ENCODE measurements at places on chromosomes 7 and 10.

DNA sequence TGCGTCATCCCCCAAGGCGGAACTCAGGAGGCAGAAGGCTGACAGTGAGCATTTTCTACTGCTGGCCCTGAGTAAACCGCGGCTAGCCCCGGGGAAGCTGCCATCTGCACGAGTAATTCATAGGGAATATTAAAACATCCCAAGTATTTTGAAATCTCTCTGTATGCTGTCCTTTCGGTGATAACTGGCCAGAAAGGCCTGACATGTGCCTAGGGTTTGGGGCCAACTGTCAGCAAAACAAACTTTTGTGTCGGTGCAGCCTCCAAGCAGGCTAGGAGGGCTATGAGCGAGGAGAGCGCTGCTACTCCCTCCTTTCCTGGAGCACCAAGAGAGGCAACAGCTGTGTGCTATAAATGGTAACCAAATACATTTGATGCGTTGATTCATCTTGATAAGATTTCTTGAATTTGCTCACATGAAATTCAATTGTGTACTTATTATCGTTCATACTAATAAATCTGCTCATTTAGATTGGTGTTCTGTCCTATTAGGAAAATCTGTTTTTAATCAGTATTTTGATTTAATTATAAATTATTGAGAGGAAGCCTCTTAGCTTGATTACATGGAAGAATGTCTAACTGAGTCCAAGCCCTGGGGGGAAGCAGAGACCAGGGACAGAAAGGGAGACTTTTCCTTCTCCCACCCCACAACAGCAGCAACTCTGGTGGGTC lies 124.4 kb upstream of the NPS start:
- DNase-seq: no peak

DNA sequence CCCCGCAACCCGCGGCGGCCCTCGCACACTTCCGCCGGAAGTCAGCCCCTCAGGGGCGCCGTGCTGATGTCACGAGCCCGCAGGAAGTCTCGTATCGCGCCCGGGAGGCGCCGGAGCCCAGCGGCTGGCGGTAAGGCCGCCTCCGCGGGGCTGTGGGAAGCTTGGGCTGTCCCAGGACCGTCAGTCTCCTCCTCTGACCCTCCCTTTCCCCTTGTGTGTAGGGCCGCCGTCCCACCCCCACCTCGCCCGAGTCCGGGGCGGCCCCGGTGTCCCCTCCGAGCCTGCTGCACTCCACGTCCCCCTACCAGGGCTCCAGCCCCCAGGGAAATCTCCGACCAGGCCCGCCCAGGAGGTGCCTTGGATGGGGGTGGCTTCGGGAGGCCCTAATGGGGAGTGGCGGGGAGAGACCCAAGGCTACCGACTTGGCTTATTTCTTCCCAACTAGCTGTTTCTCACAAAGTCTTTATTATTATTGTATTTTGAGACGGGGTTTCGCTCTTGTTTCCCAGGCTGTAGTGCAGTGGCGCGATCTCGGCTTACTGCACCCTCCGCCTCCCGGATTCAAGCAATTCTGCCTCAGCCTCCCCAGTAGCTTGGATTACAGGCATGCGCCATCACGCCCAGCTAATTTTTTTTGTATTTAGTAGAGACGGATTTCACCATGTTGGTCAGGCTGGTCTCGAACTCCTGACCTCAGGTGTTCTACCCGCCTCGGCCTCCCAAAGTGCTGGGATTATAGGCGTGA lies at the start of gene ZDHHC4:
Gene ZDHHC4 (plus strand): TSS at position 86 of the 745 bp plus-strand sequence. CDS start 3,108 bp downstream, outside the sequence.
- DNase-seq: peak; percentile 82

DNA sequence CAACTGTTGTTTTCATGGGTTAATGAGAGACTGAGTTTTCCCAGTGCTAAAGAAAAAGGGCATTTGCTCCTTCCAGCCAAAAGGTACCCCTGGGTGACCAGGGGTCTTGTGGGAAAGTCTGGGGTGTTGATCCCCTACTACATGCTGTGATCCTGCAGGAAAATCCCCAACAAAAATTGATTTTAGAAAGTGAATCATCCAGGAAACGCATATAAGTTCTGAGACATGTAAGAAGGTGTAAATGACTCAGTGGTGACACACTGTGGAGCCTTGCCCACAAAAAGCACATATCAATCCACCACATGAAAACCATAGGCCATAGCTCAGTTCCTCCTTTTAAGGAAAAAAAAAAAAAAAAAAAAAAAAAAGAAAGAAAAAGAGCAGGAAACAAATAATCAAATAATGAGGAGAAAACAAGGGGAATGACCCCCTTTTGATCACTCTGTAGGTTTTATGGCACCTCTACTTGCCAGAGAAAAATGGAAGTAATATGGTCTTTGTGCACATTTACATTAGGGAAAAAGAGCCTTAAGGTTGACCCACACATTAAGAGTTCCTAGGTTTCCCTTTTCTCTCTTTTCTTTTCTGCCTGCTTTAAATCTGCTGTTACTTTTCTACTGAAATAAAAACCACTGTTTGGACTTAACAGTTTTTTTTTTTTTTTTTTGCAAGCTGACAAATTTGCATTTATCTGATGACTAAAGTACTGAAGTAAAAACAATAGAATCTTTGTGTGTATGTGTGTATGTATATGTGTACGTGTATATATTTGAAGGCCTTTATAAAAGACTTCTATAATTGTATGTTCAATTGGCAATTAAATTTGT lies 386.0 kb downstream of the KIF20B start:
- peak; percentile 76 for DNase-seq

DNA sequence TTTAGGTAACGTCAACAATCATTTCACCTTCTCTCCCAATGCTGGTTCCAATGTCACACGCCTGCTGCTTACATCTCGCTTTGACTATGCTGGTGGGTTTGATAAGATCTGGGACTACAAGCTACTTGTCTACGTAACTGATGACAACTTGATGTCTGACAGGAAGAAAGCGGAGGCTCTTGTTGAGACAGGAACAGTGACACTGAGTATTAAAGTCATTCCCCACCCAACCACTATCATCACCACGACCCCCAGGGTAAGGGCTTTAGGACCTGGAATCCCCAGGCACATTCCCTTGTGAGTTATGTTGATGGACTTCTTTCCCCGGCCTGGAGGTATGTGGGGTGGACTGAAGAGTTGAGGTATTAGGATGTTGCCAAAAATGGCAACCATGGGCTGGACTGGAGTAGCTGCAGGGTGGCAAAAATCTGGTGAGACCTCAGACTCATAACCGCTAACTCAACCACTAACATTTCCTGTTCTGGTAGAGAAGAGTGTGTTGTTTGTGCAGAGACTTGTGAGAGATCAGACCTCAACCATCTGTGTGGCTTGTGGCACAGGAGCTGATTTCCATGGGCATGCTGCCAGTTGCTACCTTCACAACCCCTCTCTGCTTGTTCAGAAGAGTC lies 59.2 kb downstream of the CDHR3 start:
- no peak for DNase-seq

DNA sequence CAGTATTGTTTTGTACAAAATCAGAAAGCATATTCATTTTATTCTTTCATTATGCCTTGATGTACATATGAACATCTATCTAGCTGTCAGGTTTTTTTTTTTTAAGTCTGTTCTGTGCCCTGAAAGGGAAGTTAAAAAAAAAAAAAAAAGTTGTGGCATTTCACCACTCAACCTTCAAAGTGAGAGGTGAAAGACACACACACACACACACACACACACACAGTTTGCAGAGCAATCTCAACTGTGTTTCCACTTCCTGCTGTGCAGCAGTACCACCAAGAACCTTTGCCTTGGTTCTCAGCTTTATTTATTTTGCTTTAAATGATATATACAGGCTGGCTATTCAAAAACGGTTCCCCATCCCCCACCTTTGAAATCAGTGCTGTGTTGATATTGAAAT lies 955.6 kb downstream of the GATA3 start:
- DNase-seq: no peak

- DNase-seq: no peak
These were observed 51.2 kb upstream of the STK17A start for GRCh38 chr7:43531700-43532099.

- DNase-seq: no peak
These were observed 75.3 kb upstream of the AASS start for GRCh38 chr7:122219253-122219865.

GRCh38 chr10:60527676-60528075 lies 138.0 kb upstream of the ANK3 start:
- no peak for DNase-seq

DNA sequence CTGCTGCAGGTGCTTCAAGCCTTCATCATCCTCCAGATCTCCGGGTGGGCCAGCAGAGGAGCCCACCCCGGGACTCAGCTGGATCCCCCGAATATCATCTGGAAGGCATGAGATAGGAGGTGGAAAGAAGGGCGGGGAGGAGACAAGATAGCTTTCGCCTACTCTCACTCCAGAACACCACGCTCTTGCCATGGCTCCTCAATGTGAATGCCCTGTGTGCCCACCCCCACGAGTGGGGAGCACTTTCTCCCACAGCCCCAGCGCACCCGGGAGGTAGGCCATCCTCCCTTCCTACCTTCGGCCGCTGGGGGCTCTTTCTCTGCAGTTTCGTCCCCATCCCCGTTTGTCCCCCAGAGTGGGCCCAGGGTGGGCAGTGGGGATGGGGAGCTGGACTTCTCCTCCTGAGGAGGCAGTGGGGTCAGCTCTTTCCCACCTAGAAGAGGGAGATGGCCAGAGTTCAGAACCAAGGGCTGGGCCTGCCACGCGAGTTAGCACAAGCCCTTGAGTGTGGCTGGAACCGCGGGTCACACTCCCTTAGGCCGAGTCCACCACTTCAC lies 8.9 kb downstream of the GIGYF1 start:
- no peak for DNase-seq

- DNase-seq: no peak
These were observed 93.3 kb downstream of the SORCS3 start for GRCh38 chr10:104734433-104734832.

- DNase-seq: no peak
These were observed 3.5 kb upstream of the DAGLB start for GRCh38 chr7:6451224-6451705.

DNA sequence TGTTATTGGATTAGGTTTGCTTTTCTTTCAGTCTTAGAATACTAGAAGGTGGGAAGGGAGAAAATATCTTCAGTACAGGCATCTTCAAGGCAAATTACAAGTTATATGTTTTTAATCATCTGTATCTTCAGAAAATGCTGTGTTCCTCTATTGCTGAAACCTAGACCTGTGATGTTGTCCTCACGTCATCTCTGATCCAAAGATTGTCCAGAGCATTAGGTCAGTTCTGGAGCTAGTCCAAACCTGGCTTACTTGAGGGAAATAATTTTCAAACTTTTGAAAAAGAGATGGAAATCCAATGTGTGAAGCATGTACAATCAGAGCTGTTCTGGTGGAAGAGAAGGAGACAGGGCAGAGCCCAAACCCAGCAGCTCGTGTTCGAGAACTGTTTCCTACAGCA lies 217.3 kb downstream of the ZEB1 start:
- no peak for DNase-seq

Data from SW 1271 (cell line).